ENCODE measurements at places on chromosomes 4 and X. TPM values are rescaled to one million over a fixed set of nuclear protein-coding genes. Genes with fewer than 3 reads are reported as not detected.

Gene SLC26A1
- total RNA-seq, result 2.6 TPM

Gene CYBB
- 0.41 TPM for total RNA-seq

Gene NEUROG2
- not detected for total RNA-seq

Gene NPY2R
- total RNA-seq, result not detected

DNA sequence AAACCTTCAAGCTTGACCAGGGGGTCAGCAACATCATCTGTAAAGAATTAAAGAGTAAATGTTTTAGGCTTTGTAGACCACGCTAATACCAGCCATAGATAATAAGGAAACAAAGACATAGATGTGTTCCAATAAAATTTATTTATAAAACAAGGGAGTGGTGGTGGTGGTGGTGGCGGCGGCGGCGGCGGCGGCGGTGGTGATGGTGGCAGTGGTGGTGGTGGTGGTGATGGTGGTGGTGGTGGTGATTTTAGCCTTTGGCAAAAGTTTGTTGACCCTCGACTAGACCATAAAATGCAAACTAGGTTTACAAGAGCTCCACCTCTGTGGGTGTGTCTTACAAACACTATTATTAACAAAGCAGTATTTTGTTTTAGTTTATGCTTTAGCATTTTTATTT lies 222.3 kb upstream of the SPOCK3 start:
- H3K4me3 ChIP-seq, result no peak overlapping the region
- peaks cover 2% of the 10 kb centered on the region for H3K4me1 ChIP-seq
- no peak for DNase-seq
- no peaks in the 10 kb centered on the region for H3K36me3 ChIP-seq

DNA sequence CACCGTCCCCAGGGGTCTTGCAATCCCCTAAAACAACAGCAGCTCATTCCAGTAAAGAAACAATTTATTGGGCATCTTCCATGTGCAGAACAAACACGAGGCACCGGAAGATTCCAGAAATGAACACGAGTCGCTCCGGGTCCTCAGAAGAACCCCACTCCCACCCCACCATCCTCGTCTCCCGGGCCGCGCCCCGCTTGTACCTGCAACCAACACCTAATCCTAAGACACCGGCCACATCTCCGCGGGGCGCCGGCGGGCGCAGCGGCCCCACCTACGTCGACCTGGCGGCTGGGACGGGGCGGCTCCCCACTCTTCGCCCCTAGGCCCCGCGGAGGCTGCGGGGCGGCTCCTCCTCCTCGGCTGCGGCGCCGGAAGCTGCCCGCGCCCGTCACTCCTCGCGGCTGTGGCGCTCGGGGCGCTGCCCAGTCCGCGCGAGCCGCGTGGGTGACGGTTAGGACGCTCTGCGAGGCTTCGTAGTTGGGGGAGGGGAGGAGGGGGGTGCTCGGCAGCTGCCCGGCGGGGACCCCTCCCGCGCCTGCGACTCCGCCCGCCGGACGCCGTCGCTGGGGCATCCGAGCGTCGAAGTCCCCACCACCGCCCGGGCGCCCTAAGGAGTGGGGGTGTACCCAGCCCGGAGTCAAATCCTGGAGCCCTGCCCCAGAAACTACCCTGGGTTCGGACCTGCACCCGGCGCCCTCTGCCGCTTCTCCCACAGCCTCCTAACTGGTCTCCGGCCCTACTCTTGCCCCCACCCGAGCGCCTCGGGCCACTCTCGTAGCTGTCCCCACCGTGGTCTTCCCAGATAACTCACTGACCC lies at the start of gene CCDC158:
TSS of gene CCDC158 (minus strand) at position 380 of the 820 bp plus-strand sequence. CDS start 17,934 bp downstream, outside the sequence.
- H3K4me1 ChIP-seq, result peaks cover 9% of the 10 kb centered on the region
- no peaks in the 10 kb centered on the region for H3K27me3 ChIP-seq
- H3K27ac ChIP-seq, result no peak within 1 kb of the TSS
- H3K36me3 ChIP-seq, result peaks cover 3% of the 10 kb centered on the region
- no peak within 1 kb of the TSS for H3K4me3 ChIP-seq

- H3K27ac ChIP-seq, result peak overlapping the region; percentile 33
- no peak for DNase-seq
- no peaks in the 10 kb centered on the region for H3K36me3 ChIP-seq
- H3K27me3 ChIP-seq, result no peaks in the 10 kb centered on the region
- H3K4me1 ChIP-seq, result peaks cover 11% of the 10 kb centered on the region
Observed at GRCh38 chr4:11468901-11469300, 40.2 kb upstream of the HS3ST1 start.

GRCh38 chr4:52093466-52093865 lies 42.4 kb downstream of the SPATA18 start:
- no peaks in the 10 kb centered on the region for H3K27me3 ChIP-seq
- H3K27ac ChIP-seq, result no peak overlapping the region
- H3K4me3 ChIP-seq, result no peak overlapping the region
- no peaks in the 10 kb centered on the region for H3K4me1 ChIP-seq
- no peaks in the 10 kb centered on the region for H3K36me3 ChIP-seq

DNA sequence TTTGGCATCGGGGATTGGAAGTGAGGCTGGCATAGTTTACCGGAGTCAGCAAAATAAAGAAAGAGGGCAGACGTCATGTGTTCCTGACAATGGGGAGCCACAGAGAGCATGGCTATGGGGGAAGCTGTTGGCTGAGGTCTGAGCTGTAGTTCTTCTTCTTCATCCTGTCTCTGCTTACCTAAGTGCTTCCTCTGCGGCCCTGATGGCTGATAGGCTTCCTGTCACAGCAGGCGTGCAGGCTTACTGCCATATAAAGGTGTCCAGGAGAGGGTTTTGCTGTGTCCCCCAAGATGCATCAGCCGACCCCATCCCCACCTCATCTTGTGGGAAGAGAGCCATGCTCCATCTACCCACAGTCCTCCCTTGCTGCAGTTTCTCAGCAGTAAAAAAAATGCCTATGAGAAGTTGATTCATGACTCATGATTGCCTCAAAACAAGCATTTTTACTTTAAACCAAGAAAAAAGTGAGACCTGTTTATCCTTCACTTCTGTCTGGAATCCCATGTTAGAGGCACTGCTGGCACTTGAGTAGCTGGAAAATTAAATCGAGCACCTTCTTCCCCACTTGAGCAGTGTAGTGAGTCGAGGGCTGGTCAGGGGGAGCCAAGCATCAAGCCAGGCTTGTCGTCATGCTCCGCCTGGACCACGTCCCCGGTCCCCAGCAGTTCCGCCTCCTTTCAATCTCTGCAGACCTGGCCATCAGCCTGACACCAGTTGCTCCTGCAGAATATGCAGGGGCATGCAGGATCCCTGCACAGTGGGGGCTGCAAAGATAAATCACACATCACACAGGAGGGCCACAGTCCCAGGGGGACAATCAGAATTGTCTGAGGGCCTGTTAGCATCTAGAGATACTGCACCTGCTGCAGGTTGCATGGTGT lies 237.8 kb downstream of the EVC2 start:
- no peaks in the 10 kb centered on the region for H3K36me3 ChIP-seq
- DNase-seq, result no peak
- no peak overlapping the region for H3K27ac ChIP-seq
- no peaks in the 10 kb centered on the region for H3K27me3 ChIP-seq
- H3K4me3 ChIP-seq, result no peak overlapping the region
- H3K4me1 ChIP-seq, result no peaks in the 10 kb centered on the region
